Karpas-422 (cell line): ENCODE measurements at places on chromosomes 11 and 22. TPM values are rescaled to one million over a fixed set of nuclear protein-coding genes. Genes with fewer than 3 reads are reported as not detected.

The APOL3 gene
- 0.60 and 1.7 TPM in 2 replicates for total RNA-seq

- H3K36me3 ChIP-seq = peaks cover 4% of the 10 kb centered on the region; the same call in 1 of the 2 replicates
- peak; percentile 66 for DNase-seq
- H3K27ac ChIP-seq = peak overlapping the region; percentile 88
- H3K4me3 ChIP-seq = no peak overlapping the region
- peaks cover 66% of the 10 kb centered on the region for H3K4me1 ChIP-seq
These were observed 82.3 kb upstream of the EED start for GRCh38 chr11:86162239-86162638.

GRCh38 chr11:25710975-25711374 lies 621.0 kb upstream of the ANO3 start:
- no peaks in the 10 kb centered on the region for H3K27me3 ChIP-seq
- H3K4me1 ChIP-seq = no peaks in the 10 kb centered on the region
- no peak overlapping the region for H3K27ac ChIP-seq
- no peak overlapping the region for H3K4me3 ChIP-seq
- DNase-seq = no peak

The XRRA1 gene
- total RNA-seq = 29.7 and 56.3 TPM in 2 replicates

- DNase-seq = no peak
- no peak overlapping the region for H3K4me3 ChIP-seq
- H3K27ac ChIP-seq = no peak overlapping the region
- H3K36me3 ChIP-seq = no peaks in the 10 kb centered on the region
These were observed 28.8 kb upstream of the CHKA start for GRCh38 chr11:68150037-68150436.

DNA sequence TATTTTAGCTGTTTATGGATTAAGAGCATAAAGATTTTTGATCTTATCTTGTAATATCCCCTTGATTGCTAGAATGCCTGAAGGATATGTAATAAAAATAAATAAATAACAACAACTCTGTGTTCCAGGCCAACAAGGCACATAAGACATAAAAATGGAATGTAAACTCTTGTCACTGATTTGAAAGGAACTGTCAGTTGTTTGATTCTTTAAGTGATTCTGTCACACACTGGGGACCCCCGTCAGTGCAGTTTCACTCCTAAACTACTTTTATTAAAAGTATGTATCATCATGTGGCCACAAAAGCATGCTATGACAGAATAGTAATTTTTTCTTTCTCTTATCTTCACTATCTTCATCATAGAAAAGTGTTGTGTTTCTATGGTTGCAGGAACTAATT lies 572.4 kb downstream of the CNTN5 start:
- H3K36me3 ChIP-seq = no peaks in the 10 kb centered on the region
- no peak overlapping the region for H3K4me3 ChIP-seq
- no peak for DNase-seq
- no peaks in the 10 kb centered on the region for H3K4me1 ChIP-seq
- no peaks in the 10 kb centered on the region for H3K27me3 ChIP-seq

GRCh38 chr11:44176546-44177213 lies 81.2 kb downstream of the EXT2 start:
- no peak for DNase-seq
- H3K4me1 ChIP-seq = peaks cover 22% of the 10 kb centered on the region
- H3K4me3 ChIP-seq = no peak overlapping the region
- peak overlapping the region; percentile 33; the same call in 1 of the 2 replicates for H3K27ac ChIP-seq

The PRSS23 gene
- not detected in 2 replicates for total RNA-seq

DNA sequence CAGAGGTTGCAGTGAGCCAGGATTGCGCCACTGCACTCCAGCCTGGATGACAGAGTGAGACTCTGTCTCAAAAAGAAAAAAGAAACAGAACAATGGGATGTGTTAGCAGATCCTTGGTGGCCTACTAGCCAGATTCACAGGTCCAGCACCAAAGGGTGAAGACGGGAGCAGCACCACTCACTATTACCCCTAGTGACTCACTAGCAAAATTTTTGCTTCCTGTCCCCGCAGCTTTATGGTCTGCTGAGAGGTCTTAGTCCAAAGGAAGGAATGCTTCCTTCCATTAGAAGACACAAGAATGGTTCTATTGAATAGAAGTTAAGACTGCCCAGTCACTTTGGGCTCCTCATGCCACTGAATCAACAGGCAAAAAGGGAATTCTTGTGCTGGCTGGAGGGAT lies 35.9 kb upstream of the NUP50 start:
- H3K27me3 ChIP-seq = no peaks in the 10 kb centered on the region
- no peak for DNase-seq
- H3K4me1 ChIP-seq = no peaks in the 10 kb centered on the region
- H3K36me3 ChIP-seq = no peaks in the 10 kb centered on the region
- H3K4me3 ChIP-seq = no peak overlapping the region

- H3K4me3 ChIP-seq = no peak overlapping the region
- H3K27ac ChIP-seq = no peak overlapping the region
- no peaks in the 10 kb centered on the region for H3K27me3 ChIP-seq
- DNase-seq = no peak
These were observed 16.5 kb downstream of the P2RX3 start for GRCh38 chr11:57354699-57355098.

DNA sequence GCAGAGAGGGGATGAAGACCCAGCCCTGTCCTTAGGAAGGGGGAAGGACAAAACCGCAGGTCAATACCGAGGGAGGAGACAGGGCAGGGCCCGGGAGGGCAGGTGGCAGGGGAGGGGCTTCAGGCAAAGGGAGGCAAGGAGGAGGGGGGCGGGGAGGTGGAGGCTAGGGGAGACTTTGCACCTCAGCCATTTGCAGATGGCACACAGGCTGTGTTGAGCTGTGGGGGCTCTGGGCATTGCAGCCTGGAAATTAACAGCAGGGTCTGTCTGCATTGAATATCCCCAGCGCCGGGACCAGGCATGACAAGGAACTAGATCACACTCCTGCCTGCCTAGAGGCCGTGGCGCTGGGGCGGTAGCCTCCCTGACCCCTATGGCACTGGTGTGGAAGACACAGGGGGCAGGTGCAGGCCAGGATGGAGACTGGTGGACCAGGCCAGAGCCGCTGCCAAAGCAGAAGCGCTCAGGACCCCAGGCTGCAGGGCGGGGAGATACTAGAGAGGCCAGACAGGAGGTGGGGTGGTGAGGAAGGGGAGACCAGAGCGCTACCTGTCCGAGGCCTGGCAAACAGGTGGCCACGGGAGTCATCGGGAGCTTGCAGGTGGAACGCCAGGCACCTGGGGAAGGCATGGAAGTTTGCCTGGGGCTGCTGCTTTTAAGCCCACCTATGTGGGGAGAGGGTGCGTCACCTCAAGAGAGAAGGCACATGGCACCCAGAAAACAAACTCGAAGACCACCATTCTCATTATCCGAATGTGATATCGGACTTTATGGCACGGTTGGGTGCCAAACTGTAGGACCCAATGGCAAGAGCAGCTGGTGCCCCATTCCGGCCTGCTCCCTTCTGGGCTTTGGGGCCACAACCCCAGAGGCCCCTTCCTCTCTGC lies 11.5 kb downstream of the CBX6 start:
- no peak overlapping the region for H3K27ac ChIP-seq
- DNase-seq = peak; percentile 51
- no peak overlapping the region for H3K4me3 ChIP-seq
- H3K27me3 ChIP-seq = no peaks in the 10 kb centered on the region
- H3K36me3 ChIP-seq = no peaks in the 10 kb centered on the region

GRCh38 chr11:66008468-66009101 lies 3.2 kb upstream of the CST6 start:
- H3K4me1 ChIP-seq = peaks cover under 1% of the 10 kb centered on the region
- DNase-seq = peak; percentile 52
- peaks cover 9% of the 10 kb centered on the region; the same call in 1 of the 2 replicates for H3K36me3 ChIP-seq
- H3K4me3 ChIP-seq = no peak overlapping the region

DNA sequence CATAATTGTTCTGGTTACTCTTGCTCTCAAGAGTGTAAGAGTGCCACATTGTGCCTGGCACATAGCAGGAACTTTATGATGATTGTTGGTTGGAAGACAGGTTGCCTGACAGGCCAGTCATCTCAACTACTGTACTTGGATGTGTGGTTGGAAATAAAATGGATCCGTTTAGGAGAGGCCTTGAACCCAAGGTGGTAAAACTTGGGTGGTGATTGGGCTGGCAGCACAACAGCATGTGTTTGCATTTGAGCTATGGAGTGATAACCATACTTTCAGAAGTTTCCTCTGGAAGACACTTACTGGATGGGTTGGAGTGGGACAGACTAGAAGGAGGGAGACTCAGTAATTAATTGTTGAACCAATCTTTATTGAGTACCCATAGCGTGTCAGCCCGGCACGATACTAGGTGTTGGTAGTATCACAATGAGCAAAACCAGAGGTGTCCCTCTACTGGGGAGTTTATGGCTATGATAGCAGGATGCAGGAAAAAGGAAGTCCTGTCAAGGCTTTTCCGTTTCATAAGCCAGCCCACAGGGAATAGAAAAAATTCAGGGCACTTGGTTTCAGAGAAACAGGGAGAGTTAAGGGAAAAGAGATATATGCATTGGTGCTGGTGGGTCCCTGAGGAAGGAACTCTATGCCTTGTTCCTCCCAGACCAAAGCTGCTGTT lies 3.1 kb upstream of the TMEM109 start:
- H3K27me3 ChIP-seq = no peaks in the 10 kb centered on the region
- no peak overlapping the region for H3K4me3 ChIP-seq
- no peaks in the 10 kb centered on the region for H3K36me3 ChIP-seq
- DNase-seq = no peak
- peaks cover 49% of the 10 kb centered on the region for H3K4me1 ChIP-seq

The TAF10 gene
- total RNA-seq = 158 and 192 TPM in 2 replicates

The ARHGAP1 gene
- total RNA-seq = 13.6 and 23.4 TPM in 2 replicates

GRCh38 chr11:92848578-92848977 lies 120.9 kb upstream of the MTNR1B start:
- no peak for DNase-seq
- H3K27me3 ChIP-seq = no peaks in the 10 kb centered on the region
- no peaks in the 10 kb centered on the region for H3K36me3 ChIP-seq
- H3K4me1 ChIP-seq = no peaks in the 10 kb centered on the region
- H3K27ac ChIP-seq = no peak overlapping the region
- no peak overlapping the region for H3K4me3 ChIP-seq

- no peaks in the 10 kb centered on the region for H3K36me3 ChIP-seq
- DNase-seq = no peak
- no peaks in the 10 kb centered on the region for H3K27me3 ChIP-seq
- H3K4me1 ChIP-seq = peaks cover 5% of the 10 kb centered on the region
These were observed 758 bp downstream of the GALNT18 start for GRCh38 chr11:11620921-11621572.

- no peak within 1 kb of the TSS for H3K4me3 ChIP-seq
- no peaks in the 10 kb centered on the region for H3K36me3 ChIP-seq
- DNase-seq = no peak
- H3K4me1 ChIP-seq = no peaks in the 10 kb centered on the region
These were observed at the start of gene B3GAT1 for GRCh38 chr11:134412203-134413042. B3GAT1 (minus strand) TSS chr11:134412242; CDS start chr11:134387659, 24,583 bp downstream.

GRCh38 chr22:24325105-24325757 lies 54.6 kb downstream of the SPECC1L start:
- no peak overlapping the region for H3K4me3 ChIP-seq
- peak; percentile 87 for DNase-seq
- peaks cover 34% of the 10 kb centered on the region; the same call in 1 of the 2 replicates for H3K36me3 ChIP-seq
- H3K4me1 ChIP-seq = peaks cover 46% of the 10 kb centered on the region
- no peaks in the 10 kb centered on the region for H3K27me3 ChIP-seq
- peak overlapping the region; percentile 54 for H3K27ac ChIP-seq

DNA sequence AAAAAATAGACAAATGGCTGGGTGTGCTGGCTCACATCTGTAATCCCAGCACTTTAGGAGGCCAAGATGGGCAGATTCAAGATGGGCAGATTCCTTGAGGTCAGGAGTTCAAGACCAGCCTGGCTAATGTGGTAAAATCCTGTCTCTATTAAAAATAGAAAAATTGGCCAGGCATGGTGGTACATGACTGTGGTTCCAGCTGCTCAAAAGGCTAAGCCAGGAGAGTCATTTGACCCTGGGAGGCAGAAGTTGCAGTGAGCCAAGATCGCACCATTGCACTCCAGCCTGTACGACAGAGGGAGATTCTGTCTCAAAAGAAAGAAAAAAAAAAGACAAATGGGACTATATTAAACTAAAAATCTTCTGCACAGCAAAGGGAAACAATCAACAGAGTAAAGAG lies 55.4 kb downstream of the USP35 start:
- H3K4me3 ChIP-seq = no peak overlapping the region
- H3K27ac ChIP-seq = no peak overlapping the region
- H3K36me3 ChIP-seq = 0 out of 2 replicates have a peak, but pooled peaks cover 3% of the 10 kb centered on the region

- no peaks in the 10 kb centered on the region for H3K27me3 ChIP-seq
- no peak overlapping the region for H3K27ac ChIP-seq
- H3K4me1 ChIP-seq = peaks cover 8% of the 10 kb centered on the region
- DNase-seq = peak; percentile 76
- no peak overlapping the region for H3K4me3 ChIP-seq
- no peaks in the 10 kb centered on the region for H3K36me3 ChIP-seq
These were observed 104.6 kb upstream of the ANO3 start for GRCh38 chr11:26227301-26227746.

DNA sequence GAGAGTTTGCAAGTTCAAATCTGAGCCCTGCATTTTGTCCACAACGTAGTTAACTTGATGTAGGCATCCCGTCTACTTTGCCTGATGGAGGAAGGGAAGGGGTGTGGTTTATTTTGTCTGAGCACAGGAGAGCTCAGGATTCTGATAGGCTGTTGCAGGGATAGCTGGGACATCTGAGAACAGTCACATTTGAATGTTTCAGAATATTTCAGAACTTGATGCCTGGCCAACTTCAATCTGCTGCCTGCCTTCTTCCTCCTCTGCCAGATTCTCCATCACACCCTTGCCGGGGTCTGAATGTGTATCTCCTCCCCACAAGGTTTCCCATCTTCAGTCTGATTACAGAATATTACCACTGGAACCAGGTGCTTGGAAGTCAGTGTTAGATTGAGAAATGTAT lies 51.6 kb downstream of the NTM start:
- DNase-seq = peak; percentile 47
- H3K4me1 ChIP-seq = peaks cover 41% of the 10 kb centered on the region
- no peak overlapping the region for H3K27ac ChIP-seq
- no peaks in the 10 kb centered on the region for H3K36me3 ChIP-seq
- no peaks in the 10 kb centered on the region for H3K27me3 ChIP-seq
- H3K4me3 ChIP-seq = no peak overlapping the region

GRCh38 chr11:129282634-129283033 lies 90.5 kb upstream of the ARHGAP32 start:
- no peaks in the 10 kb centered on the region for H3K36me3 ChIP-seq
- DNase-seq = no peak
- H3K4me1 ChIP-seq = no peaks in the 10 kb centered on the region
- H3K4me3 ChIP-seq = no peak overlapping the region

The CENPM gene
- total RNA-seq = 83.8 and 108 TPM in 2 replicates

The RIC3 gene
- total RNA-seq = not detected in 2 replicates

GRCh38 chr11:125674210-125674609 lies 6.4 kb downstream of the ACRV1 start:
- no peak overlapping the region for H3K4me3 ChIP-seq
- H3K4me1 ChIP-seq = no peaks in the 10 kb centered on the region
- DNase-seq = no peak
- no peak overlapping the region for H3K27ac ChIP-seq

DNA sequence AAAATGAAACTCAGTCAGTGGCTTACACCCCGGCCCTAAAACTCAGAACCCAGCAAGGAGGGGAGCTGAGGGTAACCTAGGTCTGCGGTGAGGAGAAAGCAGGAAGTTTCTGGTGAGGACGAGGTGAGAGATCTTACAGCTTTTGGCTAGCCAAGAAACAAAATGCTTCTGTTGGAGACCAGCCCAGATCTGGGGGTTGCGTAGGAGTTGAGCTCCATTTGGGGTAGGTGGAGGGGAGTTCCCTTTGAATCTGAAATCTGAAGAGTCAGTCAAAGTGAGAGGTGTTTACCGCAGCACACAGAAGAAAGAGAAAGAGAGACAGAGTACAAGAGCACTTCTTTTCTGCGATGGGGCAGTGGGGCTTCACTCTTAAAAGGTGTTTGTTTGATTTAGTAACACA lies 29.6 kb downstream of the EHF start:
- H3K4me3 ChIP-seq = no peak overlapping the region
- H3K27me3 ChIP-seq = no peaks in the 10 kb centered on the region
- H3K27ac ChIP-seq = no peak overlapping the region

GRCh38 chr11:45832811-45833441 lies 14.3 kb upstream of the CRY2 start:
- H3K4me3 ChIP-seq = no peak overlapping the region
- no peaks in the 10 kb centered on the region for H3K36me3 ChIP-seq
- no peak overlapping the region for H3K27ac ChIP-seq
- no peak for DNase-seq
- H3K4me1 ChIP-seq = peaks cover 14% of the 10 kb centered on the region
